T-helper 22 cell (primary cell): ENCODE measurements at places on chromosomes 5 and 9.
A peak's percentile ranks its signal among the peaks of the same experiment; 100 is the strongest.

GRCh38 chr9:113876151-113876992 is at the start of gene ZNF618:
Gene ZNF618 (plus strand): TSS chr9:113876309. CDS start chr9:113876381, 72 bp downstream.
- DNase-seq: no peak

DNA sequence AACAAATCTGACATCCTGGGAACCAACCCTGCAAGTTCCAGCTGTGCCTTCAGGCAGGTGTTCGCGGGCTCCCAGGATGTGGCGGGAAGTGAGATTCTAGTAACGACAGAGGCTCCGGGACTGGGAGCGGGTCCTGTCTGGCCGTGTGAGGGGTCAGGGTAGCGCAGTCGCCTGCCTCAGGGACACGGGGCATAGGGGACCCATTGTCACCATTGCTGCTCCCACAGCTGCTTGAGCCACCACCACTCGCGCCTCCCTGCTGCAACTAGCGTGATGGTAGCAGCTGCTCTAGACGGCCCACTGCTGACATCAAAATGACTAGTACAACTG is 468.5 kb downstream of the CDH9 start:
- DNase-seq: no peak

- no peak for DNase-seq
Observed at GRCh38 chr9:90775657-90776056, 26.0 kb upstream of the SYK start.

- no peak for DNase-seq
Observed at GRCh38 chr5:176319827-176320554, 41.6 kb downstream of the KIAA1191 start.

DNA sequence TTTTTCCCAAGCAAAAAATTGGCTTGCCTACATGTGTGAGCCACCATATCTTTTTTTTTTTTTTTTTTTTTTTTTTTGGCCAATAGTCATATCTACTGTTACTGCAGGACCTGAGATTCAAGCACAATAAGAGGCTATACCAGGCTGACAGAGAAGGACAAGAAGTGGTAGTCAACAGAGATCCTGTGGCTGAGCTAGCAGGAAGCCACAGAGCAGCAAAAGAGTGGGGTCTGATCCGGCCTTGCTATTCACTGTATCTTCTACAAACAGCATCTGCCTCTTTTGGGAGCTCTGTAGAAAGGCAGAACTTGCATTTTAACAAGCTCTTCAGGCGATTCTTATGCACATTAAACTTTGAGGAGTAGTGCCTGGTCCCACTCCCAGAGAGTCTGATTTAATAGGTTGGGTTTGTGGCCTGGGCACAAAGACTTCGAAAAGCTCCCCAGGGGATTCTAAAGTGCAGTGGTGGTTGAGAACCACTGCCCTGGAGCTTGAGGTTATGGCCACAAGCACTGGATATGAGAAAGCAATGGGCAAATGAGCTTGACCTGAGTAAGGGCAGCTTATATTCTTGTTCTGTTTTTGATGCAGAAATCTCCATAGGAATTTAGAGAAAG is 162.8 kb downstream of the PIK3R1 start:
- no peak for DNase-seq

- DNase-seq: no peak
Observed at GRCh38 chr9:69621730-69622460, 50.3 kb downstream of the APBA1 start.

GRCh38 chr5:73298772-73299630 is 126.0 kb downstream of the TMEM174 start:
- no peak for DNase-seq

- no peak for DNase-seq
Observed at GRCh38 chr5:61363401-61364114, 31.5 kb downstream of the ZSWIM6 start.

DNA sequence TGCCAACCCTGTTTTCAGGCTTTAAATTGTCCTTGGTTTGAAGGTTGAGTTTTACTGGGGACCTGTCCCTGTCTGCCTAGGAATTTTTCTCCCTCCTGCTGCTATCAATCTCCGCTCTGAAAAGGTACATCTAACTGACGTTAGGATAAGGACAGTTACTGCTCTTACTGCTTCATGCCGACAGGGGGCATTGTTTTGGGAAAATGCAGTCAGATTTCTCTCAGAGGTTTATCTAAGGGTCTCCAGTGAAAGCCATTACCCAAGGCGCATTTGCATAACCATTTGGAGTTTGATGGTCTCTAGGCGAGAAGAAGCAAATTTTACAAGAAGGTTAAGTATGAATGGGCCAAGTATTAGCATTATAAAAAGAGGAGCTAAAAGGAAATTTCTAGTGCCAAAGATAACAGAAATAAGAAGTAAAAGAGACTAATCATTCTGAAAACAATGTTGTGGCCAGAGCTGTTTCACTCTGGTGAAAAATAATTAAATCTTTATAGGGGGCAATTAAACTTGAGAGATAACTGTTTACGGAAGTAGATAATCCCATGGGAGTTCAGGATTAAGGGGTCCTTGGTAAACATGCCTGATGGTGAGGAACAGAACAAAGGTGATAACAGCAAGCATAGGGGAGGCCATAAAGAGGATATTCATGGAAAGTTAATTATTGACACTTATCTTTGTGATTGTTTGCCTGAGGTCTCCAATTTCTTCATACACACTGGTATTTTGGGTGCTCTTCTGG is 605.0 kb downstream of the MTRR start:
- no peak for DNase-seq

GRCh38 chr9:131630205-131630831 is 85.0 kb downstream of the PRRT1B start:
- no peak for DNase-seq

DNA sequence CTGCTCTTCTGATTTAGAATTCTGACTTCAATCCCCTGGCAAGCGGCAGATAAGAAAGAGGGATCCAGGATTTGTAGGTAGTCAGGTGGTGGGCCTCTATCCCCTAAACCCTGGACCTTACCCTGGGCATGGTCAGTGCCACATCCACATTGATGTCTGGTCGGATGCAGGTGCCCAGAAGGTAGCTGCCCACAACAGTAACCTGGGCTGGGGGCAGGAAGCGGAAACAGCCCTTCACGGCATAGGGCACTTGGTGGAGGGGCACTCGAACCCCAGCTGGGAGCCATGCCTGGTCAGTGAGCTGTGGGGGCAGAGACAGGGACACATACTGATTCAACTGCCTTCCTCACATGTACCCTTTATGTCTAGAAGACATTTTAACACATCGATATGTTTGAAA is 3.8 kb downstream of the NOL6 start:
- DNase-seq: no peak

- no peak for DNase-seq
Observed at GRCh38 chr5:172454358-172455086, at the start of gene SH3PXD2B. Gene SH3PXD2B (minus strand): TSS chr5:172454525. CDS start chr5:172454352, 173 bp downstream.

DNA sequence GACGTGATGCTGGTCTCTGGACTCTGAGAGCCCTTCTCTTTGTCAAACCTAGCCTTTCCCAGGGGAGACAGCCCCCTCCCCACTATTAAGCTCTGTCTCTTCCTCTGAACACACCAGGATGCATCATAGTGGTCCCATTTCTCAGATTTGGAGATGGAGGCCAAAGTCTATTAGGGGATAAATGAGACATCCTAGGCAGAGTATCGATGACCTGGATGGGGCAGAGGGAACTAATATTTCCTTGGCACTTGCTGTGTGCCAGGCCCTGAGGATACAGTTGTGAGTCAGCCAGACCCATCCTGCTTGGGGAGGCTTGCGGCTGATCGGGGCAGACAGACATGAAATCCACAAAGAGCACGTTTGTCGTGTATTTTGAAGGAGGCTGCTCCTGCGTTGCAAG is 5.2 kb downstream of the DNM1 start:
- DNase-seq: no peak

DNA sequence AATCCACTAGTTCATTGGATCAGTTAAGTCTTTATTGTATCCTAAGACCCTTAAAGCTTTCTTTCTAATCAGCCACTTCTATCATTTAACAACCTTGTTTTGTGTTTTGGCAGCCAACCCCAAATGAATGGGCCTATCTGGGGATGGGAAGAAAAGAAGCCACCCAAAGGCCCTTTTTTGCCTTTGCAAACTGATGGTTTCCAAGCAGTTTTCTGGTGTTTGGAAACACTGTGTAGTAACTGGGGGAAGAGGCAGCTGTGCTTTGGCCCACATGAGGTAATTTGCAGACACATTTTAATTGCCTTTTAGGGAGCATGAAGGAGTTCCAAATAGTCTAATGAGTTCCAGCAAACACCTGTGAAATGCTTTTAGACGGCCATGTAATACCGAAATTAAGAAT is 1751.3 kb upstream of the WWC1 start:
- DNase-seq: no peak

DNA sequence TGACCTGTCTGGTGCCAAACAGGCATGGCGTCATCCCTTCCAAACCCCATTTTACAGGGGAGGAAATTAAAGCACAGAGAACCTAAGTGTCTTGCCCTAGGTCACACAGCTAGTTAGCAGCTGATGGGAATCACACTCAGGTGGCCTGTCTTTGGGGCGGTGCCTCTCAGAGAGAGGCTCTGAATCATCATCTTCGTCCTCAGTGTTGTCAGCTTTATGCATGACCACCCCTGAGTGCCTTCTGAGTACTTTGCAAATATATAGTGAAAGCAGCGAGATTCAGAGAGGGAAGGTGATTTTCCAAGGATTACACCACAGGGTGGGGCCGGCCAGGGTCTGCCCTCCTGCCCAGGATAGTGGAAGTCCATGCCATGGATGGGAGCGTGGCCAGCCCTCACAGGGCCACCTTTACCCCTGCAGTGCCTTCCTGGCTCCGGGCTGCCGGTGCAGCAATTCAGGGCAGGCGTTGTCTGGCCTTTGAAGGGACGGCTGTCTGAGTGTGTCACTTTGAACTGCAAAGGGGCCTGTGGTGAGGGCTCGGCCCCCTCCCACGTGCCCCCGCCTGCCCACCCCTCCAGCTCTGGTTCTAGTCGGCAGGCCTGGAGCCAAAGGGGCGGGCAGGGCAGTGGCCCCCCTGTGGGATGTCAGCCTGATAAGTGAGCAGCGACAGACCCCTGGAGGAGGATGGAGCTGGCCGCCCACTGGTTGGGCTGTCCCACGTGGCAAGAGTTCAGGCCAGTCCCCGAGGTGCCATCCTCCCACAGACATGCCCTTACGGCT is 16.9 kb downstream of the LMX1B start:
- DNase-seq: no peak

GRCh38 chr9:137295238-137295811 is 6.7 kb downstream of the NRARP start:
- no peak for DNase-seq

DNA sequence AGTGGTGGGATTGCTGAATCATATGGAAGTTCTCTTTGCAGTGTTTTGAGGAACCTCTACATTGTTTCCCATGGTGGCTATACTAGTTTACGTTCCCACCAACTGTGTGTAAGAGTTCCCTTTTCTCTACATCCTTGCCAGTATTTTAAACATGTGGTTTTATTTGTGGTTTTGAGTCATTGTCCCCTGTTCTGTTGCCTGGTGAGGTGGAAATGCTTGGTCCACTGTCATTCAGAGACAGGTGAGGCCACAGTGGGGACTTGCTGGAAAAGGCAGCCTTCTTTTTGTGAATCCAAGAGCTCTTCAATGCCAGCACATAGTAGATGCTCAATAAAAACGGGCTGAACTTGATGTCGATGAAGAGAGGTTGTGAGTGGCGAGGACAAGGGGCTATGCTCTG is 44.2 kb downstream of the SH3PXD2B start:
- no peak for DNase-seq

DNA sequence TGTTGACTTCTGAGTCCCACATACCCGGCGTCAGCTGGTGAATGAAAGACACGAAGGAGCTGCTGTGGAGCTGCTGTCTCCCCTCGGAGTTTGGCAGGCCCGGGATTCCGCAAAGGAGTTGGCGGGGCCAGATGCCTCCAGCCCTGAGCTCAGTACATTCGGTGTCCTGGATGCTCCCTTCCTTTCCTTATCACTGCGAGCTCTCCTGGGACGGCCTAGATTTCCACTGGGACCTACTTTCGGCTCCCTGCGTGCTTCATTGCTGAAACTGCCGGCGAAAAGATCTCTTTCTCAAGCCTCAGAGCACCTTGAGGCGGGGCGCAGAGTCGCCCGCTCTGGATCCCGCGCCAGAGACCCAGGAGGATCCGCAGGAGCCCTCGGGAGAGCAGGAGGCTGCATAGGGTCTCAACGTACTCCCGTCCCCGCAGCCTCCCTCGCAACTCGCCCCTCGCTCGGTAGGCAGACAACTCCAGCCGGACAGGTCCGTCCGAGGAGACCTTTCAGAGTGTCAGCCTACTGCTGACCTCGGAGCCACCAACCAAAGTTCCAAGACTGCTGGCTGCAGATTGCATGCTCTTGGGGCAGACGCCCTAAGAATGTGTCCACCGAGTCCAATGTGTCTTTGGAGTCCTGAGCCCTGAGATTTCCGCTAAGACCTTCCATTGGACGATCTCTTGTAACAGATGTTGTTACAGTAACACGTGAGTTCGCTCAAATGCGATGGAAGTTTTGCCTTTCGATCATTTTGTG is 6.1 kb downstream of the ANXA2R start:
- DNase-seq: no peak

DNA sequence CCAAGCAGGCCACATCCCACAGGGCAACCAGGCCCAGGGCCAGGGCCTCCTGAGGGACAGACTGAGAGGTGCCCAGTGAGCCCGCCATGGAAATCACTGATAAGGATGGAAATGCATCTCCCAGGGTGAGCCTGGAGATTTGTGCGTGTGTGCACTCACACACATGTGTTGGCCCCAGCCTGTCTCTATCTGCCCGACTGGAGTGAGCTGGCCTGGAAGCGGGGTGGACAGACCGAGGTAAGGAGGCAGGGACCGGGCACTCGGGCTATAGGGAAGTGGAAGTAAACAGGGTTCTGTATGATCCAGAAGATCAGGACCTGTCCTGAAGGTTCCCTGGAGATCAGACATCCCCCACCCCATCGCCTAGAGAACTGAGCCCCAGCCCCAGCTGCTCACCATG is 17.4 kb downstream of the GFI1B start:
- DNase-seq: no peak

- no peak for DNase-seq
Observed at GRCh38 chr5:73266176-73266738, 93.3 kb downstream of the TMEM174 start.

GRCh38 chr9:25584611-25585010 is 93.6 kb downstream of the TUSC1 start:
- DNase-seq: no peak

GRCh38 chr9:34566972-34567371 is 22.6 kb downstream of the CNTFR start:
- DNase-seq: no peak

- DNase-seq: no peak
Observed at GRCh38 chr5:54463713-54464112, 8.2 kb downstream of the HSPB3 start.

- DNase-seq: no peak
Observed at GRCh38 chr5:170268884-170269283, 28.7 kb downstream of the LCP2 start.

GRCh38 chr9:19650312-19650711 is 138.5 kb downstream of the SLC24A2 start:
- no peak for DNase-seq

GRCh38 chr5:134525683-134526482 is 413 bp downstream of the JADE2 start:
- DNase-seq: peak; percentile 53

DNA sequence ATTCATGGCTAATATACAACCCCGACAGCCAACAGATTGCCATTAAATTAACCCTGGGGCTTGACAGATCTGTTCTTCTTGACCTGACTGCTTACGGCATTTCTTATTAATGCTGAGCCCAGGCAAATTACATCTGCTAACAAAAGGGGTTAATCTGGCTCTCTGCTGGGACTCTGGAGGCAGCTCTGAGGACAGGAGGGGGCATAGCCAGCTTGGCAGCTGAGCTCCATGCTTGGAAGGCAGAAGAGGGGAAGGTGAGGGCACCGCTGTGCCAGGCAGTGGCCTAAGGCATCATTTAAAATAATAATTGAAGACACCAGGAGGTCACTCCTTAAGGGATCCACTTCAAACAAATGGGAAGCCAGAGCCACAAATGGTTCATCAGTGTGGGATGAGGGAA is 126.0 kb upstream of the GPR151 start:
- DNase-seq: no peak
